ENCODE measurements at places on chromosomes 2 and 18. TPM values are rescaled to one million over a fixed set of nuclear protein-coding genes. Genes with fewer than 3 reads are reported as not detected.

The BZW1 gene
- total RNA-seq: 276 TPM

The SPR gene
- 4.1 TPM for total RNA-seq

The ZBTB7C gene
- total RNA-seq: 15.7 TPM

The CD207 gene
- total RNA-seq: 0.06 TPM

The ZAP70 gene
- total RNA-seq: 1.9 TPM

The IHH gene
- 0.30 TPM for total RNA-seq

The BIRC6 gene
- total RNA-seq: 103 TPM

The MRO gene
- total RNA-seq: 11.5 TPM

The SLC5A7 gene
- total RNA-seq: 3.7 TPM

The PLA2R1 gene
- 56.4 TPM for total RNA-seq

The MAP3K19 gene
- total RNA-seq: 6.9 TPM

The GPBAR1 gene
- 0.44 TPM for total RNA-seq

The ACADL gene
- total RNA-seq: 4.8 TPM

The DNAJC27 gene
- 11.2 TPM for total RNA-seq

The CDH7 gene
- total RNA-seq: 23.1 TPM

The ALPP gene
- total RNA-seq: not detected

The IL18RAP gene
- 0.22 TPM for total RNA-seq

The EMX1 gene
- not detected for total RNA-seq

The VAPA gene
- 259 TPM for total RNA-seq

The SERPINB11 gene
- total RNA-seq: not detected

The NT5DC4 gene
- total RNA-seq: not detected

The CTDSP1 gene
- total RNA-seq: 31.6 TPM
